Activated naive CD4-positive, alpha-beta T cell treated with anti-CD3 and anti-CD28 coated beads for 36 hours (primary cell): ENCODE measurements at places on chromosomes 16 and 17.

DNA sequence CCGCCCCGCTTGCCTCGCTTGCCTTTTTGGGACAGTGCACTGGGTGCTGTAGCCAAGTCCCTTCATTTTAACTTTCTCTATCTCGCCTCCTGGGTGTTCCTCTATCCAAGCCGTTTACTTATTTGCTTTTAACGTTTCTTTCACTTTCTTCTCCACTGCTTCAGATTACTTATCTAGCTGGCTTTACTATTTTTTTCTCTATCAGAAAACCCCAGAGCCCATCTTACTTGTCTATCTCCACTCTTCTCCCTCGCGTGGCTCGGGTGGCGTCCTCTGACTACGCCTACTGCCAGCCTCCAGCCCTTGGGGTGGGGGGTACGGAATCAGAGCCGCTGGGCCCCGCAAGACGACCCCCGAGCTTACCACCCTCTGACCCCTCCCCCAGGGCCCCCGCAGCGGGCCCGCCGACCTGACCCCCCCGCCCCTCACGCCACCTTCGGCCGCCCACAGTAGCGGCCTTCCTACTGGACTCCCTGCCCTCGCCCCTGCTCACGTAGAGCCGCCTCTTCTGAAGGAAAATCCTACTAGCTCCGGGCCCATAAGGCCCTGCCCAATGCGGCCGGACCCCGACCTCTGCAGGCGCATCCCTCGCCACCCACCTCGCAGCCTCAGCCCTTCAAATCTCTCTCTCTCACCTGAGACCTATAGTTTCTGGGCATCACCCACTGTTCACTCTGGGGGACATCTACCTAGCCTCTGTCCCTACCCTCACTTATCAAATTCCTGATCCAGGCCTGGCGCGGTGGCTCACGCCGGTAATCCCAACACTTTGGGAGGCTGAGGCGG lies 1.0 kb upstream of the SLC12A4 start:
- DNase-seq = no peak

DNA sequence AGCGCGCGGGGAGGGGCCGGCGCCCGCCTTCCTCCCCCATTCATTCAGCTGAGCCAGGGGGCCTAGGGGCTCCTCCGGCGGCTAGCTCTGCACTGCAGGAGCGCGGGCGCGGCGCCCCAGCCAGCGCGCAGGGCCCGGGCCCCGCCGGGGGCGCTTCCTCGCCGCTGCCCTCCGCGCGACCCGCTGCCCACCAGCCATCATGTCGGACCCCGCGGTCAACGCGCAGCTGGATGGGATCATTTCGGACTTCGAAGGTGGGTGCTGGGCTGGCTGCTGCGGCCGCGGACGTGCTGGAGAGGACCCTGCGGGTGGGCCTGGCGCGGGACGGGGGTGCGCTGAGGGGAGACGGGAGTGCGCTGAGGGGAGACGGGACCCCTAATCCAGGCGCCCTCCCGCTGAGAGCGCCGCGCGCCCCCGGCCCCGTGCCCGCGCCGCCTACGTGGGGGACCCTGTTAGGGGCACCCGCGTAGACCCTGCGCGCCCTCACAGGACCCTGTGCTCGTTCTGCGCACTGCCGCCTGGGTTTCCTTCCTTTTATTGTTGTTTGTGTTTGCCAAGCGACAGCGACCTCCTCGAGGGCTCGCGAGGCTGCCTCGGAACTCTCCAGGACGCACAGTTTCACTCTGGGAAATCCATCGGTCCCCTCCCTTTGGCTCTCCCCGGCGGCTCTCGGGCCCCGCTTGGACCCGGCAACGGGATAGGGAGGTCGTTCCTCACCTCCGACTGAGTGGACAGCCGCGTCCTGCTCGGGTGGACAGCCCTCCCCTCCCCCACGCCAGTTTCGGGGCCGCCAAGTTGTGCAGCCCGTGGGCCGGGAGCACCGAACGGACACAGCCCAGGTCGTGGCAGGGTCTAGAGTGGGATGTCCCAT lies 232.8 kb downstream of the SEC14L1 start:
- peak; percentile 46 for DNase-seq

GRCh38 chr17:27530764-27531391 lies 74.6 kb downstream of the KSR1 start:
- DNase-seq = no peak

DNA sequence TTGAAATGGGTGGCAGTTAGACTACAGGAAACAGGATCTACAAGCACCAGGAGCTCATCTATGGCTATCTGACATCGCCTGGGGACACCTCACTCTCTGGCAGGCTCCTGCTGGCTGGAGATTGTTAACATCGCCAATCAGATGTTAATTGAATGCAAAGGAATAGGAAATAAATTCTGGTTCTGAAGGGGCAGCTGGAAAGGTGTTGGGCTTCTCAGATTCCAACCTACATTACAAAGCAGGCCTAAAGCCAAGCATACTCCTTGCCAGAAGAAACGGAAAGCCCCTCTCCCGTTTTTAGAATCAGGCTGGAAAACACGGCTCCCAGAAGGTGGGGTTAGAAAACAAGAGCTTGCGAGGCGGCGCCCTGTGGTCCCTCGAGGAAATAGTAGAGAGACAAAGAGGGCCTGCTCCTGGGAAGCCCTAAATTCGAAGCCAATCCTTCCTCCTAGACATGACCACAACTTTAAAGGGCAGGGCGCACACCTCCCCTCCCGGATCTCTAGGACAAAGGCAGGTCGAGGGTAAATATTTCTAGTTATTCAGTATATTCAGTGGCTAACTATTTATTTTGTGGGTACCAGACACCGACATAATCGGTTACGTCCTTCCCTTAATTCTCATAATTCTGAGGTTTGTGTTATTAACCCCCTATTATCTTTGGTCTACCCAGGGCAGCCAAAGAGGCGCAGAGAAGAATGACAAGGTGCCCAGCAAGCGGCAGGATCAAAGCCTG lies 763 bp upstream of the TOM1L1 start:
- DNase-seq = no peak

DNA sequence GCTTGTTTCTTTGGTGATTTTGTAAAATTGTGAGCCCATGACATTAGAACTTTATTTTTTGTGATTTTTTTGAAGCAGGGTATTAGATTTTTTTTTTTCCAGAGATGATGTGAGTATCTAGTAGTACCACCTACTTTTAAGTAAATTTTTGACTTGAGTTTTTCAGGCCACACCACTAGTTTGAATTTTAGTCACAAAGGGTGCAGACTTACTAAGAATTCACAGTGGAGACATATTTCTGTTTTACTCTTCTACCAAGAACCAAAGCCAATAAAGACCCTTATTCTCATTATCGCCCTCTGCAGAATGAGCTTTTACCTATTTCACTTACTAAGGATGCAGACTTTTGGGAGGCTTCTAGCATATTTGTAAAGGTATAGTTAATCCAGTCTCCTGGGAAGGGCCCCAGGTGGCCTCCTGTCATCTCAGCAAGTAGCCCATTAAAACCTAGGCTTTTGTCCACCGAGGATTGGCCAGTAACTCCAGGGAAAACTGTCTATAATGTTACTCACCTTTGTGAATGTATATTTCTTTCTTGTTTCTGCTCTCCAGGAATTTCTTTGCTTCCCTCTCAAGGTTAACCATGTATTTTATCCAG lies 30.6 kb downstream of the NLK start:
- DNase-seq = no peak

DNA sequence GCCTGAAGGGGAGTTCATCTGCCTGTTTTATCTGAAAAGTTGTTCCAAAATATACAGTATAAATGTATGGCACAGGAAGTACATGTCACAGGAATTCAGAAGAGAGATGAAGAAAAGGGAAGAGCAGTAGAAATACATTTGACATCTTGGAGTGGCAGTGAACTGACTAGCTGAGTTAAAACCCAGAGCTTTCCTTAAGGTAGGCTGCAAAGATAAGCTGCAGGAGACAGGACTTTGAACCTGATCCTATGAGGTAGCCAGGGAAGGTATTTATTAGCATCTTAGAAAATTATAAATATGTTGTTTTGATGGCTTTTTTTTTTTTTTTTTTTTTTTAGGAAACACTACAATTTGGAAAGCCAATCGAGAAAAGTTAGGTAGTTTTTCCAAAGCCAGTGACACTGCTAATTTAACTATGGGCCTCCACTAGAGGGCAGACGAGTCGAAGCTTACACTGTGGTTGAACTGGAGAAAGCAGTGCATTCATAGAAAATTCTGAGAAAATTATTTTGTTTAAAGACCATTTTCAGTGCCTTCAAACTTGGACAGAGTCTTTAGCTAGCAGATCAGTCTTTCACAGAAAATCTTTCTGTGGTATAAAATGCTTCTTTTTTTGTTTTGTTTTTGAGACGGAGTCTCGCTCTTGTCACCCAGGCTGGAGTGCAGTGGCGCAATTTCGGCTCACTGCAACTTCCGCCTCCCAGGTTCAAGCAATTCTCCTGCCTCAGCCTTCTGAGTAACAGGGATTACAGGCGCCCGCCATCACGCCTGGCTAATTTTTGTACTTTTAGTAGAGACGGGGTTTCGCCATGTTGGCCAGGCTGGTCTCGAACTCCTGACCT lies 122.3 kb downstream of the SSH2 start:
- DNase-seq = peak; percentile 87

DNA sequence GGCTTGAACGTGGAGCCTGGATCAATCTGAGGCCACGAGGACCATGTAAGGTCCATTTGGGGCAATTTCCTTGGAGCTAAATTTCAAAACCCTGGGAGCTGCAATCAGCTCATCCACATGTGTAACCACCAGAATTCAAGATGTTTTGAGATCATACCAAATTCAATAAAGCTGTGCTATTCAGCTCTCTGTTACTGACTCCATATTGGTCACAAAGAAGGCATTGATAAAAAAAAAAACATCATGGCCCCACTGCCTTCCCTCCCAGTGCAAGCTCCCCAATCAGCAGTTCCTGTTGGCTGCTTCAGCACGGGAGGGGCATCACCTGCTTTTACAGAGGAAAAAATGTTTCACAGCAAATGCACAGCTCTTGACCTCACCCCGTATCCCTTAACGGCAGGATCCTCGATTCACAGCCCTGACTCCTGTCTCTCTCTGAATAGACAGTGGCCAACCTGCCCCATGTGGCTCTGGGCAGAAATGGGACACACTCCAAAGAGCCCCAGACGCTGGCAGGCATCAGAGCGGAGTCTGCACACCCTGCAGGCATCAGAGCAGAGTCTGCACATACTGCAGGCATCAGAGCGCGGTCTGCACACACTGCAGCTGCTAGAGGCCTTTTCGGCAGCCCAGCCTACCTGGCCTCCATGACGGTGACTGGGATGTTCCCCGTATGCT lies 37.1 kb downstream of the FANCA start:
- no peak for DNase-seq

DNA sequence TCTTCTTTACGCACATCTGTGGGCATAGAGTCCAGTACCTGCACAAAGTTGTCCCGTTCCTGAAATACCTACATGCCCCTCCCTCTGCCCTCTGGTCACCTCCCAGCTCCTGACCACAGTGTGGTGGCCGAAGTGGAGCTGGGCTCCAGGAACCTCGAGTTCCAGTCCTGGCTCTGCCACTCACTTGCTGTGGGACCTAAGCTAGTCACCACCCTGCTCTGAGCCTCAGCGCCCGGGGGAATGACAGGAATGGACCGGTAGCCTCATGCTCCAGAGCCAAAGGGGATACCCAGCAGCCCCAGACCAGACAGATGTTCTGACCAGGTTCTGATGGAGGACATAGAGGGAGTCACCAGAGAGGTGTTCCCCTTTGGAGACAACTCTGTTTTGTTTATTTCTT lies 26.7 kb upstream of the ITGA3 start:
- DNase-seq = no peak

DNA sequence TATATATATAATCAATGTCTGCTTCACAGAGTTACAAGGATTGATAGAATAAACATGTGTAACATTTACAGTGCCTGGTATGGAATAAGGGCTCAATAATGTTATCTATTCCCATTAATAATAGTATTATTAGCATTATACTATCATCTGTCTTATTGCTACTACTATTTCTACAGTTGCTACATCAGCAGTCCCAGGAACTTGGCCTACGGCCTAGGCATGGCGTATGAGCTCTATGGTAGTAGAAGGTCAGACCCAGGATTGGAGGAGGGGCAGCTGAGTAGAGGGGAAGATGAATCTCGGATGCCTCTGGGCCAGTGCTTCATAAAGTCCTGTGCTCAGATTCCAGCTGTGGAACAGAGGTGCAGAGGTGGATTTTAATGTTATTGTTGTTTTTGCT lies 146.3 kb upstream of the TBX2 start:
- DNase-seq = no peak
